ENCODE measurements at places on chromosomes 3 and 15.

DNA sequence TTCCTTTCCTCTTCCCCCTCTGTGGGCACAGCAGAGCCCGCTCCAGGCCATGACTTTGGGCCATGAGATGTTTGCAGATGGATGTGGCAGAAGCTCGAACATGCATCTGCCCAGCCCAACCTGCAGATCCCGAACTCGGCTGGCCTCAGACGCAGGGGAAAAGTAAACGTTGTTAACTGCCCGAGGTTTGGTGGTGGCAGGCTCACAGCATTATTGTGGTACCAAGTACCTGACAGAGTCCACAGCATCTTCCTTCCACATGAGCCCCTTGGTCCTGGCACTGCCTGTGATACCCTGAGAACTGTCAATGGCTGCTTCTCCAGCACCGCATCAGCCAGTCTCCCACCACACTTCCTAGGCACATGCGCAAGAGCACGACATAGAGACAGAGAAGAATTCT lies 424.3 kb downstream of the OCA2 start:
- no peak for DNase-seq

- no peak for DNase-seq
These were observed 20.3 kb downstream of the UBP1 start for GRCh38 chr3:33419948-33420347.

DNA sequence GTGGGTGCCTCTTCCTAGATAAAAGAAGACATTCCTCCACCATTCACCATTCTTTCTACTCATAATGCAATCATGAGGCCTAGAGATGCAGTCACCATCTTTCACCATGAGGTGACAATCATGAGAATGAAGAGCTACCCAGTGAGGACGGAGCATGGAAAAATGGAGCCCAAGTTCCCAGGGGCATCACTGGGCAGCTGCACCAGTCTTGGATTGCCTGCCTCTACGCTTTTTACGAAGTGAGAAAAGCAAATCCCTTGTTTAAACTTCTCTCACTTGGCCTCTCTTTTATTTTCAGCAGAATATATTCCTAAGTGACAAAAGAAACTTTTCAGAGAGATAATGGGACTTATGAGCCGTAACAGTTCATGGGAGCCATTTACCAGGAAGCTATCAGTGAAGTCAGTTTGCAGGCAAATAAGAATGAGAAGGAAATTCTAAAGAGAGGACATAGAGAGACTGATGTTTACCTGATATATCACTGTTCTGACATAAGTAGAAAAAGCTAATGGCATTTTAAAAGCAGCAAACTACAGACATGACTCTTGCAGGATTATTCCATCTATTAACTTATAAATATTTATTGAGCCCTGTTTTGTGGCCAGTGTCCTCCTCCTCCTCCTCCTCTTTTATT lies 90.0 kb upstream of the CPNE4 start:
- no peak for DNase-seq

GRCh38 chr3:60469481-60469880 lies 781.8 kb downstream of the FHIT start:
- DNase-seq: no peak

- DNase-seq: no peak
These were observed 356.3 kb downstream of the FOXP1 start for GRCh38 chr3:71227270-71227661.

GRCh38 chr3:101898752-101899169 lies 49.4 kb downstream of the NFKBIZ start:
- no peak for DNase-seq

DNA sequence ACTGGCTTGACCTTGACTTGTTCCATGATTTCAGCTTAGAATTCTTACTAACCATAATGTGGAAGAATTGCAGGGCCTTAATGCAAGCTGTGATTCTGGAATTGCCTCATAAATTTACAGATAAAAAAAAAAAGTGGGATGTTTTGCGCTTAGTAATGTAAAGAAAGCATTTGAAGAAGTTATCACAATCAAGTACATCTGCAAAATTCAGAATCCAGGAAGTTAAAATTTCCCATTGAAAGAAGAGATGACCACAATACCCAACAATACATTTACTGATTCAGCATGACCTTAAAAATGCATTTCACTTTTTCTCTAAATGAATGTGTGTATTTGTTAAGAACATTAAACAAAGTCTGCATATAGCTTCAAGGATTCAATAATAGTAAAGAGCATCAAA lies 65.1 kb upstream of the CCNL1 start:
- DNase-seq: no peak
